ENCODE measurements at places on chromosomes 2 and 18.
A peak's percentile ranks its signal among the peaks of the same experiment; 100 is the strongest.

DNA sequence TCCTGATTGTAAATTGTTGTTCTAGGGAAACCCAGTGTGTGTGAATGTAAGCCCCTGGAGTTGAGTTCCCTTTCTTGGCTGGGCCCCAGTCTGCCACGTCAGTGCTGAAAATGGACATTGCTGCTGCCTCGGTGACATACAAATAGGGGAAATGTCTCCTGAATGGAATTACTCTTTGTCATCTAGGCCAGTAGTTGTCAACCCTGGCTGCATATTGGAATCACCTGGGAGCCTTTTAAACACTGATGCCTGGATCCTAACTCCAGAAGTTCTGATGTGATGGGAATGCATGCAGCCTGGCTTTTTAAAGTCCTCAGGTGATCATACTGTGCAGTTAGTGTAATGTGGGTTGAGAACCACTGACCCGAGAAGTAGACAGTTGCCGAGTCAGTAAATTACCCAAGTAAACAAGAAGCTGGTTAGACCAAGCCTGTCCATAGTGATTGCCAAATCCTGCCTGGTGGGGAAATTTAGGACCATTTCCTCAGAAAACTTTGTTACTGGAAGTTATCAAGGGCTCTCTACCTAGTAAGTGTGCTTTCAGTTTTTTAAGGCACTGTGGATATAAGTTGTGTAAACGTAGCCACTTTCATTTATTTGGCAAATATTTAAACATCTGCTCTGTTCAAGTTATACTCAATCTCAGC, 27.6 kb upstream of the IL1R1 start:
- no peak overlapping the region for H3K27ac ChIP-seq
- H3K36me3 ChIP-seq: peaks cover 6% of the 10 kb centered on the region
- H3K4me3 ChIP-seq: no peak overlapping the region
- DNase-seq: no peak
- peaks cover 3% of the 10 kb centered on the region for H3K27me3 ChIP-seq

- H3K27ac ChIP-seq: no peak overlapping the region
- DNase-seq: no peak
- H3K36me3 ChIP-seq: peaks cover 18% of the 10 kb centered on the region
- H3K4me3 ChIP-seq: no peak overlapping the region
Observed at GRCh38 chr18:55220523-55220922, 261.3 kb upstream of the CCDC68 start.

- H3K27me3 ChIP-seq: no peaks in the 10 kb centered on the region
- no peak overlapping the region for H3K4me3 ChIP-seq
- peak; percentile 35 for DNase-seq
- H3K4me1 ChIP-seq: peaks cover 8% of the 10 kb centered on the region
- H3K36me3 ChIP-seq: peaks cover 9% of the 10 kb centered on the region
- no peak overlapping the region for H3K27ac ChIP-seq
Observed at GRCh38 chr2:168119515-168120141, 127.8 kb downstream of the STK39 start.

- no peak for DNase-seq
- no peak overlapping the region for H3K4me3 ChIP-seq
- H3K27ac ChIP-seq: peak overlapping the region; percentile 5
- H3K27me3 ChIP-seq: peaks cover 5% of the 10 kb centered on the region
- H3K4me1 ChIP-seq: peaks cover 16% of the 10 kb centered on the region
Observed at GRCh38 chr2:137826373-137827372, 137.6 kb upstream of the HNMT start.

- peaks cover 22% of the 10 kb centered on the region for H3K4me1 ChIP-seq
- no peak for DNase-seq
- peaks cover 11% of the 10 kb centered on the region for H3K36me3 ChIP-seq
- peak overlapping the region; percentile 73 for H3K4me3 ChIP-seq
Observed at GRCh38 chr2:179265082-179265510, 464 bp upstream of the SESTD1 start.

DNA sequence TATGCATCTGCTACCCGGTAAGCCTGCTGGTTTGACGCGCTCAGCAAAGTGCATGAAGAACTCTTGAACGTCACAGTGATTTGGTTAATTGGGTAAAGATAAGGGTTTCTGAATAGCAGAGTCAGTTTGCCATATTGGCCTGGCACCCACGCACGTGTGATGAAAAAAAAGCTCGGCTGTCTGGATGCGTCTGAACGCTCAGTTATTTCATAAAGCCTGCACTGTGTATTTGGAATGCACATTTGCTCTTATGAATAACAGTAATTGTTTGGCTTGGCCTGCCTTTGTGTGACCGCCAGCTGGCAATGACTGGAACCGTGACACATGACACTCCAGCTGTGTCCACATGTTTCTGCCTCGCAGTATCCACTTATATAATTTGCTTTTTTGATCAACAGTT, 129.2 kb upstream of the MEIS1 start:
- peaks cover 4% of the 10 kb centered on the region for H3K36me3 ChIP-seq
- peaks cover 4% of the 10 kb centered on the region for H3K27me3 ChIP-seq
- DNase-seq: no peak
- H3K27ac ChIP-seq: no peak overlapping the region
- H3K4me3 ChIP-seq: no peak overlapping the region
- H3K4me1 ChIP-seq: peaks cover 48% of the 10 kb centered on the region

DNA sequence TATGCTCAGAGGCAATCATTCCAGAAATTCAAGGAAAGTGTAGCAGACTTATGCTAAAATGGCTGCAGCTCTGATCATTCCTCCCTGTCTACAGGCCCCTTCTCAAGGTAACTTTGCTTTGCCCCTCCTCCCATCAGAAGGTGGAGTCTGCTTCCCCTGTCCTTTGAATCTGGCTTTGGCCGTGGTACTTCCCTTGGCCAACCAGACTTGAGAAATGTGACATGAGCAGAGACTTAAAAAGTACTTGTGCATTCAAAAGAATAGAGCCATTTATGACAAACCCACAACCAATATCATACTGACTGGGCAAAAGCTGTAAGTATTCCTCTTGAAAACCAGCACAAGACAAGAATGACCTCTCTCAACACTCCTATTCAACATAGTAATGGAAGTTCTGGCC, 59.5 kb upstream of the NCKAP5 start:
- no peaks in the 10 kb centered on the region for H3K27me3 ChIP-seq
- no peaks in the 10 kb centered on the region for H3K4me1 ChIP-seq
- H3K36me3 ChIP-seq: peaks cover 13% of the 10 kb centered on the region
- DNase-seq: no peak
- H3K4me3 ChIP-seq: no peak overlapping the region

- no peak for DNase-seq
- no peaks in the 10 kb centered on the region for H3K27me3 ChIP-seq
- H3K4me3 ChIP-seq: no peak overlapping the region
- peaks cover 15% of the 10 kb centered on the region for H3K4me1 ChIP-seq
Observed at GRCh38 chr2:201358684-201359083, 1.5 kb upstream of the FLACC1 start.

DNA sequence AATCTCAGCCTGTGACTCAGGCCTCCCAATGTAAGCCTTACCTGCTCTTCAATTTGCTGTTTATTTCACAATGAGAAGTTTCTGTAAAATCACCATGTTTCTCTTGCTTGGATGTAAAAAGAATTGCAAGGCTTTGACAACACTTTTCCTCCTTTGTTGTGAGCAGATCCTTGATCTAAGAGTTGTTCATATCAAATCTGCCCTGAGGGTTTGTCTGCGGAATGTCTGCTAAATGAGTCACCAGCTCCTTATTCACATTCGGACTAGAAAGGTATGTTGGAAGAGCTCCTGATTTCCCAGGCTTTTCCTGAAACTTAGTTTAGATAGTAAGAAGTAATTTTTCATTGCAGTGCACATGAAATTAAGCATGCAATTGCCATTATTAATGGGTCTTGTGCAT, 268.2 kb upstream of the TCF4 start:
- H3K27me3 ChIP-seq: peaks cover 2% of the 10 kb centered on the region
- DNase-seq: no peak
- no peak overlapping the region for H3K27ac ChIP-seq
- H3K4me3 ChIP-seq: no peak overlapping the region

DNA sequence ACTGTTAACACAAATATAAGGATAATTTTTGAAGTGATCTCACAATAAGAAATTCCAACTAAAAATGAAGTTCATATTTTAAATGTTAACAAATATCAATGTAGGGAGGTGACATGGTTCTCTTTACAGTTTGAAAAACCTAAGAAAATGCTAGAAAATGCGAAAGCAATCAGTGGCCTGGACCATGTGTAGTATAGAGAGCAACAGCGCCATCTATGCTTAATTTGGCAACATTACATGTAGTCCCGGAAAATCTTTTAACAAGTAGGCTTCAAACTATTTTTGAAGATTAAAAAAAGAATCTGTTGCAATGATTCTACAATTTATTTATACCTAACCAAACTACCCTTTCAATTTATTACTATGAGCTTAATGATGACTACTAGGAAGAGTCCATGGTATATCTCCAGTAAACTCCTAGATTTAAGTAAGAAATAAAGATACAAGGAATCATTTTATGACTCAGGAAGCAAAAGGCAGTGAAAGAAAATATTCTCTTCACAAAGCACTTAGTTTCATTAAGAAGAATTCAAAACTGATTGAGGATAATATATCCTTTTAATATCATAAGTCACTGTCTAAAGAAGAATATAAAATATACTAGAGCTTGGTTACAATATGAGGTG, 33.3 kb downstream of the NDUFA10 start:
- peaks cover 66% of the 10 kb centered on the region for H3K36me3 ChIP-seq
- H3K4me3 ChIP-seq: no peak overlapping the region
- no peak overlapping the region for H3K27ac ChIP-seq

- H3K27ac ChIP-seq: no peak overlapping the region
- H3K4me1 ChIP-seq: peaks cover 26% of the 10 kb centered on the region
- H3K36me3 ChIP-seq: peaks cover 82% of the 10 kb centered on the region
- H3K27me3 ChIP-seq: no peaks in the 10 kb centered on the region
- H3K4me3 ChIP-seq: no peak overlapping the region
- no peak for DNase-seq
Observed at GRCh38 chr2:131127981-131128380, 22.8 kb downstream of the PLEKHB2 start.

DNA sequence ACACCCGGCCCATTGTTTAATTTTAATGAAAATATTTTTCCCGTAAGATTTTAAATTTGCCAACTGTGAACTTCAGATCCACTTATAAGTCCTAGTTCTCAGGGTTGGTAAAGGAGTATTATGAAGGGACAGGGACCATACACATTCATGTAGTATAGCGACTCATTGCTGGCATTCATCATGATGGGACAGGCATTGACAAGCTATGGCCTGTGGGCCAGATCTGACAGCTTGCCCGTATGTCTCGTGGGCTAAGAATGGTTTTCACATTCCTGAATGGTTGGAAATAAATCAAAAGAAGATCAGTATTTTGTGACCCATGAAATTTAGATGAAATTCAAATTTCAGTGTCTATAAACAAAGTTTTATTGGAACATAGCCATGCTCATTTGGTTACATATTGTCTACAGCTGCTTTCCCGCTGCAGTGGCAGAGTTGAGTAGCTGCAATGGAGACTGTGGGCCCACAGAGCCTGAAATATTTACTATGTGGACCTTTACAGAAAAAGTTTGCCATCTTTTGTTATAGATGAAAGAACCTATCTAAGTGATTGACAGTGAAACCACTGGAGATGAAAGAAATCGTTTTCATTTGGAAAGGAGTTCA, 4.1 kb downstream of the RAPGEF4 start:
- H3K27me3 ChIP-seq: peaks cover 38% of the 10 kb centered on the region
- no peak overlapping the region for H3K4me3 ChIP-seq
- no peak overlapping the region for H3K27ac ChIP-seq
- H3K4me1 ChIP-seq: peaks cover 33% of the 10 kb centered on the region
- DNase-seq: no peak
- peaks cover 9% of the 10 kb centered on the region for H3K36me3 ChIP-seq

DNA sequence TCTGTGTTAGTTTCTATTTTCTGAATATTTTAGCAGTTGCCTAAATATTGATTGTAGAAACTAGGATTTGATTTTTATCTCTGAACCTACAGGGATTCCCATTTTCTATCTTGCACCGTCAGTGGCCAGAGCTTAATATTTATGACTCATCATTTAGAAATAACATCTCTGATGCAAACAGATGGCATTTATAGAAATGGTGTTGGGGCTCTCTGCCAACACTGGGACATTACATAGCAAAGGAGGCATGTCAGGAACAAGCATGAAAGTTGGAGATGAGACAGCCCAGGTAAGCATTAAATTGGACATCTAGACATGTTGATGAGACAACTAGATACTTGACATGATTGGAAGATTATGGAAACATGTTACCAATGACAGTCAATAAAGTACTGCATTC, 165.3 kb upstream of the SYT4 start:
- H3K4me3 ChIP-seq: no peak overlapping the region
- H3K27me3 ChIP-seq: peaks cover 3% of the 10 kb centered on the region
- no peak overlapping the region for H3K27ac ChIP-seq

DNA sequence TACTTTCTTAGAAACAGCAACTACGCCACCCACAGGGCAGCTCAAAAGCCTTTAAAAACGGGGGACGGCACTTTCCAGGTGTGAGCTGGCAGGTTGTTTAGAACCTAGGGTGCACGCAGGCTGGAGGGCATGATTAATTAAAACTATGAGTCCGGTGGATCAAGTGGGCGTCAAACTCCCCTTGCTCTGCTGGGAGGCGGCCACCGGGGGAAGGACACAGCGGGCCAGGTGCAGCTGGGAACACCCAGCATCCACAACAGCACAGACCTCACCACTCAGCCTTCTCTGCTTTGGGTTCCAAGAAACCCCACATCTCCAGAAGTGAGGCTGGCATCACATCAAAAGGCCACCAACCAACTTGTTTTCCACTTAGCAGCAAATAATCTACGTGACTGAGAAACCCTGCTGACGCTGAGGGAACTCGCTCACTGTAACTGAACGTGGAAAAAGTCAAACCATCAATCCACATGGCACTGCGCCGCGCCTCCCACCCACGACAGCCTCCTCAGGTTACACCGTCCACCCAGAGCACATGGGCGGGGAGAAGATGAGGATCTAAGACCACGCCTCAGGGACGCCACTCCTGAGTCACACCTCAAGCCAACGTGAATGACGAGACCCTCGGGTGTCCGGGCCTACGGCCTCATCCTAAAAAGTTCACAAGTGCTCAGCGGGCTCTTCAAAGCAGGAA, 118.2 kb downstream of the ZNF516 start:
- no peak for DNase-seq
- peaks cover 64% of the 10 kb centered on the region for H3K4me1 ChIP-seq
- peaks cover 82% of the 10 kb centered on the region for H3K36me3 ChIP-seq
- peak overlapping the region; percentile 61 for H3K27ac ChIP-seq
- H3K4me3 ChIP-seq: no peak overlapping the region

GRCh38 chr2:109489296-109489695, 124.5 kb downstream of the SEPTIN10 start:
- H3K27ac ChIP-seq: no peak overlapping the region
- no peak for DNase-seq
- H3K27me3 ChIP-seq: peaks cover 3% of the 10 kb centered on the region
- H3K4me1 ChIP-seq: peaks cover 14% of the 10 kb centered on the region
